ENCODE measurements at places on chromosomes 16 and 17.

GRCh38 chr16:13643412-13643811, 276.5 kb upstream of the ERCC4 start:
- DNase-seq: no peak

DNA sequence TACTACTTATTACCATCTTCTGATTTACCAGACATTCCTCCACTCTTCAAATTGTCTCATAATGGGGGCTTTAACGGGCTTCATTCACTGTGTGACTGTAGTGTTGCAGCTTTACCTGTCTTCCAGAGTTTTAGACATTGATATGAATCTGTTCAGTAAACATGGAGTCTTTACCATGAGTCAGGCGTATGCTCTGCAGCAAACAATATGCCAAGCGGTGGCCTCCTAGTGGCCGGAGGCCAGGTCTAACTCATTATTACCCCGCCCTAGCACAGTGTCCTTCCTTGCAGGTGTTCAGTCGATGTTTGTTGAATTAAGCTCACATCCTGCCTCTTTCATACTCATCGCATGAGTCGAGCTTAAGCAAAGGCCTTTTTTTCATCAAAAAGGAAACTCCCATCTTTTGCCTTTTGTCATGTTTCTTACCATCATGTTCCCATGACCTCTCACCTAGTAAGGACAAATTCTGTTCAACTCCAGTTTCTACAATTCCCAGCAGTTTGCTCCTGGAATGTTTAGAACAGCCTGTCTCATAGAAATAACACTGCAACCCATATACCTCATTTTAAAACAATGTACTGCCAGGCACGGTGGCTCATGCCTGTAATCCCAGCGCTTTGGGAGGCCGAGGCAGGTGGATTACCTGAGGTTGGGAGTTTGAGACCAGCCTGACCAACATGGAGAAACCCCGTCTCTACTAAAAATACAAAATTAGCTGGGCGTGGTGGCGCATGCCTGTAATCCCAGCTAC, 39.4 kb downstream of the TUBD1 start:
- no peak for DNase-seq

DNA sequence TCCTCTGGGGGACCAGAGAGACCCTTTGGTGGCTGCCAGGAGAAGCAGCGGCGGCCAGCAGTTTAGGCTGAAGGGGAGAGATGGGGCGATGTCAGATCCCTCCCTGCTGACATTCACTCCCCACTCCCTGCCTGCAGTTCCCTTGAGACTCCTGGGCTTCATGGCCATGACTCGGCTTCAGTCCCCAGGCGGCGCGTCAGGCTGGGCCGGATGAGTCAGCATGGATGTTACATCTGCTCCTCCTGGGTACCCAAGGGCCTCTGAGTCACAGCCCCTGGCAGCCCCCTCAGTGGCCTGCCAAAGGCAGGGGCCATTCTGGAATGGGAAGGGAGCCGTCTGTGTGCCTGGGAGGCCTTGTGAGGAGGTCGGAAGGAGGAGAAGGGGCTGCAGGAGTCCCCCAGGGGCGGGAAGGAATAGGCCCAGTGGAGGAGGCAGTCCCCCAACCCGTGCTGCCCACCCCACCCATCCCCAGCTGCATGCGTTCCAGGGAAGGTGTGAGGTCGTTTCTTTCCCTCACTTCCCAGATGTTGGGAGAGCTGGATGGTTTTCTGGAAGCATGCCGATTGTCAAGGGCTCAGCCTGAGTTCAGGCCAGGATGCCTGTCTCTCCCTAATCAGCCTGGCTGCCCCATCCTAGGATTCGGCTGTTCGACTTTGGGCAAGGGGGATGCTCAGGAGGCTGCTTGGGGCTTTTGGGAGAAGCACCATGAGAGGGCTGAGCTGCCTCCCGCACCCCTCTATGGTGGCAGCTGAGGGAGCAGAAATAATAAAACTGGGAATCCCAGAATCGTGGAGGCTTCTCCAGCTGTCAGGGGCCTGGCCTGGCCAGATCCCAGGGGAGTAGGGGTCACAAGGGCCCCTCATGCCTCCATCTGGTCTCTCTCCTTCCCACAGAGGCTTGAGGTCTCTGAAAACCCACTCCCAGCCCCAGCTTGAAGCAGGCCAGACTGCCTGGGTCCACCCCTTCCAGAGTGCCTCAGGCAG, 9.7 kb downstream of the RHBDL3 start:
- DNase-seq: no peak

DNA sequence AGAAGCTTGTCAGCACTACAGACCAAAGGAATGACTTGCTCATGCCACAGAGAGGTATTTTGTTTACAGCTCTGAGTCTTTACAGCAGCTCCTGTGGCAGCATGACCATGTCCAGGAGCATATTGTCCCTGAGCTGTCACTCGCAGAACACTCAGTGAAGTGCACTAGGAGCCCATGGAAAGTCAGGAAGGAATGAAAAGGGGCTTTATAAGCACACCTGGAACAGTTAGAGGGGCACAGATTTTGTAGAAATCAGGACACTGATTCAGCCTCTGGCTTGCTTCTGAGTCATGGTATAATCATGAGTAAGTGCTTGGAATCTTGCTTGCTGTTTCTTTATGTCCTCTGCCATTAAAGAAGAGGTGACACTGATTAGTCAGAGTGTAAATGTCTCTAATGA, 41.0 kb downstream of the TADA2A start:
- no peak for DNase-seq

DNA sequence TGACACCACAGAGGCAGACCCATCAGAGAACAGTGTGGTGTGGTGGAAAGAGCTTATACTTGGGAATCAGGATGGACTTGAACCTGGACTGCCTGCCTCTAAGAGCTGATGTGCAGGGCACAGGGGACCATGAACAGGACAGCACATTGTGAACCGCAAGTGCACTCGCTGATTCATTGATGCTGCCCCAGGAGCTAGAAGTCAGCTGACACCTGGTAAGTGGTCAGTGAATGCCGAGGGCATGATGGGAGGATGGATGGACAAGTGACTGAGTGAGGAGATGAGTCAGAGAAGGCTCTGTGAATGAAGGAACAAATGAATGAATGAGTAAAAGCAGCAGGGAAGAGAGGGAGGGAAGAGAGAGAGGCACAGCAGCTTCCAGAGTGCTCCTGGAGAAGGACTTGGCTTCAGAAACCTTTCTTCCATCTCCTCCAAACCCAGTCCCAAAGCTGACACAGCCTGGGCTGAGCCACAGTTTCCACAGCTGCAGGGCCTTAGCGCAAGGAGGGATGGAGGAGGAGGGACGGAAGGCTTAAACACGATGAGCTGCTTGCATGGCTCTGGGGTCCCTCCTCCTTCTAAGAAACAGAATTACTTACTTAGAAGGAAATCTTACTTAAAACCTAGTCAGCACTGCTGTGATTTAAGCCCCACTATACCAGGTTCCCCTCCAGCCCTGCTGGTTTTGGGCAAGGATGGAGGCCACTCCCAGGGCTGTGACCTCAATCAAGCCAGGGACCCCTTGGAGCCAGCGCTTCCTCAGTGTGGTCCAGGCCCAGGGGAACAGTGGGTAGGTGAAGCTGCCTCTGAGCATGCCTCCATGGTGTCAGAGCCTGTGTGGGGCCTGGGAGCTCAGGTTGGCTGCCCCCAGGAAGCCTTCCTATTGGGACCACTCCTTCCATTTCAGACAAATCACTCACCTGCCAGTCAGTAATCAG, 184.6 kb downstream of the TMEM132E start:
- no peak for DNase-seq

DNA sequence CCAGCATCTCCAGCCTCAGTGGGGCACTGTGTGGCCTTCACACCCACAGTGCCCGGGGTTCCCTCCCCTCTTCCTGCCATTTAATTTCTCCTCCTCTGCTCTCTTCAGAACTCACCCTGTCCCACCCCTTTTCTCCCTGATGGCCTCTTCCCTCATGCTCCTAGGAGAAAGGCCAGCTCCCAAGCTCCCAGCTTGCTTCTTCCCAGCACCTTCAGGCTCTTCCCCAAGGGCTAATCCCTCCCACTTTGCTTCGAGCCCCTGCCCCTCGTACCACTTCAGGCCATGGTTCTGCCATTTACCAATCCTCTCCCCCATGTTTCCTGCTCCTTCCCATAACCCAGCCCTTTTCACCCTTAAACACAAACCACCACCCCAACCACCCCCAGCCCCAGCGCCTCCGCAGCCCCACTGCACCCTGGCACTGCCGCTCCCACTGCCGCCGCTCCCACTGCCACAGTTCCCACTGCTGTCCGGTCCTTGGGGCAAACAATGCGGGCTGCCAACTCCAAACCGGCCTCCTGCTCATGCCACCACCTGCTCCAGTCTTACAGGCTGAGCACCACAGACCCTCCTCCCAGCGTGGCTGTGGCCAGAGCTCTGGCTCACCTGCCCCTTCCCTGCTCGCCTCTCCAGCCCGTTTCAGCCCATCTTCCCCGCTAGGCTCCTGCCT, 28.6 kb downstream of the ADAM11 start:
- DNase-seq: no peak

- DNase-seq: peak; percentile 20
These were observed 28.6 kb upstream of the NUDT16L1 start for GRCh38 chr16:4664538-4665418.
